Bronchial epithelial cell (primary cell): ENCODE measurements at places on chromosomes 2 and 18. TPM values are rescaled to one million over a fixed set of nuclear protein-coding genes. Genes with fewer than 3 reads are reported as not detected.

The HOXD10 gene
- total RNA-seq = not detected in 2 replicates

The IL36RN gene
- total RNA-seq = 1.1 and 1.9 TPM in 2 replicates

The POU3F3 gene
- not detected in 2 replicates for total RNA-seq

The LCT gene
- under 0.01 TPM in 1 of 2 replicates, not detected in the other for total RNA-seq

The NAT8 gene
- not detected in 2 replicates for total RNA-seq

The TTC39C gene
- 15.3 and 16.0 TPM in 2 replicates for total RNA-seq

The DSC3 gene
- total RNA-seq = 193 and 198 TPM in 2 replicates

The ATF2 gene
- total RNA-seq = 26.1 and 32.1 TPM in 2 replicates

The FASTKD1 gene
- total RNA-seq = 15.5 and 15.8 TPM in 2 replicates
